Kidney epithelial cell (primary cell): ENCODE measurements at places on chromosomes 16 and 17.

DNA sequence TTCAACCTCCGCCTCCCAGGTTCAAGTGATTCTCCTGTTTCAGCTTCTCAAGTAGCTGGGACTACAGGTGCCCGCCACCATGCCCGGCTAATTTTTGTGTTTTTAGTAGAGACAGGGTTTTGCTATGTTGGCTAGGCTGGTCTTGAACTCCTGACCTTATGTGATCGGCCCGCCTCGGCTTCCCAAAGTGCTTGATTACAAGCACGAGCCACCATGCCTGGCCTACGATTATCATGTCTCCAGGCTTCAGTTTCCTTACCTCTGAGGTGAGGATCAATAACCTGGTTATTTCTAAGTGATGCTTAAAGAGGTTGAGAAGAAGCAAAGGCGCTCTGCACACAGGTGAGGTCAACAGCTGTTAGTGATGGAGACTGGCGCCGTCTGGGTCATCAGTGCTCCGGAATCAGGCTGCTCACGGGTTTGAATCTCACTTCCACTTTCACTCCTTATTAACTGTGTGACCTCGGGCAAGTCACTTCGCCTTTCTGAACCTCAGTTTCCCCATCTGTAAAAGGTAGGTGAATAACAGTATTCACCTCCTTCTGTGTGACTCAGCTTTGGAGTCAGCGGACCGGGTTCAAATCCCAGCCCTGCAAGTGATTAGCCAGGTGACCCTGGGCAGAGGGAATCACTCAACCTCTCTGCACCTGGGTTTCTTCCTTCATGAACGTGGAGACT, 745 bp upstream of the ABCC1 start:
- DNase-seq = no peak

- no peak for DNase-seq
Measured at GRCh38 chr16:22198547-22199293, 7.4 kb upstream of the EEF2K start.

- no peak for DNase-seq
Measured at GRCh38 chr17:80564545-80564944, 19.9 kb downstream of the RPTOR start.

DNA sequence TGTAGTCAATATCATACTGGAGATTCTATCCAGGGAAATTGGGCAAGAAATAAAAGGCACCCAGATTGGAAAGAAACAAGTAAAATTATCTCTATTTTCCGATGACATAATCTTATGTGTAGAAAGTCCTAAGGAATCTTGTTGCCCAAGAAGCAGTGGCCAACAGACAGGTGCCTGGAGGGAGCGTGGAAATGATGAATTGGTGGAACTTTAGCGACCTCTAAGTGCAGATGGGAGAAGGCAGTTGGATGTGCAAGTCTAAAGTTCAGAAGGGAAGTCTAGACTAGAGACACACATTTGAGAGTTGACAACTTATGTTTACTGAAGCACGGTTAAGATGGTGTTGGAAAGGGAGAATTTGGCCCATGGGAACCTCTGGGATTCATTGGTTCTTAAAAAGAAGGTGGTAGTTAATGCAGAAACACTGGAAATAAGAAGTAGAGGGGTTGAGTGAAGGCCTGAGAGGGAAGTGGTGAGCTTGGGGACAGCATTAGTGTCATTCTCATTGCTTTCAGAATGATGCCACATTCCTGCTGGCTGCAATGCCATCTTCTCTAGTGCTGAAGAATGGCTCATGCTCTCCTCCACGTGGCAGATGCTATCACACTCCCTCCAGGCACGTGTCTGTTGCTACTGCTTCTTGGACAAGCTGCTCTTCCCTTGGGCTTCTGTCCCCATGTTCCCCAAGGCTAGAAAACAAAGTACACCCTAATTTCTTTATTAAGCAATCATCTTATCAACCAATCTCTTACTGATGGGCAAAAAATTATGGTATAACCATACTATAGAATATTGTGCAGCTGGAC, 24.0 kb downstream of the TAT start:
- no peak for DNase-seq

GRCh38 chr17:34781571-34782108, 179.6 kb downstream of the CCT6B start:
- no peak for DNase-seq
